ENCODE measurements at places on chromosomes 11 and 22.
A peak's percentile ranks its signal among the peaks of the same experiment; 100 is the strongest.

DNA sequence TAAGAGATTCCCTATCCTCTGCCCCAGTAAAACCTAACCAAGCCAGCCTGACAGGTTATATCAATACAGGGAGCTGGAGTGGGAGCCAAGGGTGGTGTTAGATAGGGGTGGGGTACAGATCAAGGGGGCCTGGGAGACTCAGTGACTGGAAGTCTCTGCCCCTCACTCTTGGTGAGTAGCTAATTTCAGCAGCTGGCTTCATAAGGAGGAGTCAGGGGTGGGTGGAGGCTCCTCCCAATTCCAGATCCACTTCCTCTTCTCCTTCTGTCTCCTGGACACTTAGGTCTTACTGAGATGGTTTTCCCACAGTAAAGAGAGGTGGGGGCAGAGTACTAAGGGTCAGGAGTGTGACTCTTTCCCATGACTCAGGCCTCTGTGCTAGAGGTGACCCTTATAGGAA, 1.1 kb upstream of the VSIG2 start:
- no peak for DNase-seq

DNA sequence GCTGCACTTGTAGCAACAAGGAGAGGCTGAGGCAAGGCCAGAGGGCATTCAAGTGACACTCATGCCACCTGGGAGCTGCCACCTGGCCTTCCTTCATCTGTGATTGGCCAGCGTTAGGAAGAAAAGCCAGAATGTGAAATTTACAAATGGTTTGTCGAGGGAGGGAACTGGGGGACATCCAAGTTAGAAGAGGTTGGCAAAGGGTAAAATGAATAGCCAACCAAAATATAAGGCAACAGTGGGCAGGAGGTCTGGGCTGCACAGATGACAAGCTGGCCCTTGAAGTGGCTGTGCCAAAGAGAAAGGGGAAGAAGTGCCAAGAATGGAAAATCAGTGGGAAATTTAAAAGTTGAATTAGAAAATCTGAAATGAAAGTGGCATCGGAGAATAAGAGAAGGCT, 221.4 kb downstream of the C11orf91 start:
- no peak for DNase-seq

- DNase-seq: no peak
These were observed 47.9 kb upstream of the DDI1 start for GRCh38 chr11:103988595-103988969.

- no peak for DNase-seq
These were observed 267.4 kb upstream of the ISX start for GRCh38 chr22:34798605-34799004.

DNA sequence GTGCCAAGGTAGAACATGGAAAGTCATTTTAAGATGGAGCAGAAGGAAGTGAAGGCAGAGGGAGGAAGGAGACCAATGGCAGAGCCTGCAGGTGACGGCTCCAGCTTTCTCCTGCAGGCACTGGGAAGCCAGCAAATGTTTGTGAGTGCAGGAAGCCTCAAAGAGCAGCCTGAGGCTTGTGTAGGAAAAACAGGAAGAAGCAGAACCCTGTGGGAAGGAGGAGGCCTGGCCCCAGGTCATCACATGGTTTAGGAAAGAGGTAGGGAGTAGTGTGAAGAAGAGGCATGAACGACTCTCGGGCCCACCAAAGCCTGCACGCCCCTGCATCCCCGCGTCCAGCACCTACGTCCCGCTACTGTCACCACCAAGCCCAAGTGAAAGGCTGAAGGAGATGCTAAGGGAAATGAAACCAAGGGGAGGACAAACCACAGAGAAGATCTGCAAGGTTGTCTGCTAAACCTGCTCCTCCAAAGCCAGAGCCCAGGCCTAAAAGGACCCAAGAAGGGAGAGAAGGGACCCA, 151.5 kb downstream of the CHST1 start:
- no peak for DNase-seq

DNA sequence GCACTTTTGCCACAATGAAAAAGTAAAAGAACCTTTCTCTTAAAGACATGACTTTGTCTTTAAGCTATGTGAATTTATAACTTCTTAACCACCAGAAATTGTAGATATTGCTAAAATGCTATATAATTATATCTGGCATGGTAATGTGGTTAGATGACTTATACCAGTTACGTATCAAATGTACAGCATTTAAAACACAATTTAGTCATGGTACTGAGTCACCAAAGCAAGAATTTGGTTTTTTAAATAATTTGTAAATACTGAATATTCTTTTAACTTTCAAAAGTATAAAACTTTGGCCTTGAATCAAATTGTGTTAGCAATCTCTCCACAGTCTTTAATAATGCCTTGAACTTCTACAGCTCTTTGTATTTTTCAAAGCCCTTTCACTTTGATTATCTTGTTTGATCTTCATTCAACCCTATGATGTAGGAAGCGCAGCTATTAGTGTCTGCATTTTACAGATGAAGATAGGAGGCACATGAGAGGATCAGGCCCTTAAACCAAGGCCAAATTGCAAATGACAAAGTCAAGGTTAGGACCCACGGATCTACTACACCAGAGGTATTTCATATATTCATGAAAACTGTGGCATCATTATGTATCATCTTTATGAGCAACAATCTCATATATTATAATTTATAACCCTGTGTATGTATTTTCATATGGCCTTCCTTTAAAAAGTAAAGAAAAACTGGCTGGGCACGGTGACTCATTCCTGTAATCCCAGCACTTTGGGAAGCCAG, 4.4 kb upstream of the SYTL2 start:
- DNase-seq: peak; percentile 34

DNA sequence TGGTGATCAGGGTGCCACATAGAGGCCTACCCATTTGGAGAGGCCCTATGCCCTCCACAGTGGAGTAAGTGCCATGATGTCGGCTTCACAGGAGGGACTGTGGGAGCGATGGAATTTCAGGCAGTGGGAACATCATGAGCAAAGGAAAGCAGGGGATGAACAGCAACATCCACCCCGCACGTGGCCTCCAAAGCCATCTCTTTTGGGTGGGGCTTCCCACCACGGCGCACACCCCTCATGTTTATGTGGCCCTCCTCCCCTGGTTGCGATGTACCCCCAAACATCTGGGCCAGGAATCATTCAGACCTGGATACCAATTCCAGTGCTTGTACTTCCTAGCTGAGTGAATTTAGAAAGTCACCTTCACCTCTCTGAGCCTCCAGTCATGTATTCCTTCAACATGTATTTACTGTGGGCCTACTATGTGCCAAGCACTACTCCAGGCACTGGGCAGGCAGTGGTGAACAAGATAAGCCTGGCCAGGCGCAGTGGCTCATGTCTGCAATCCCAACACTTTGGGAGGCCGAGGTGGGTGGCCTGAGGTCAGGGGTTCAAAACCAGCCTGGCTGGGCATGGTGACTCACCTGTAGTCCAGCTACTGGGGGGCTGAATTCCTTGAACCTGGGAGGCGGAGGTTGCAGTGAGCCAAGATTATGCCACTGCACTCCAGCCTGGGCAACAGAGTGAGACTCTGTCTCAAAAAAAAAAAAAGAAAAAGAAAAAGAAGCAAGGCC, 1.8 kb upstream of the MAFF start:
- no peak for DNase-seq

DNA sequence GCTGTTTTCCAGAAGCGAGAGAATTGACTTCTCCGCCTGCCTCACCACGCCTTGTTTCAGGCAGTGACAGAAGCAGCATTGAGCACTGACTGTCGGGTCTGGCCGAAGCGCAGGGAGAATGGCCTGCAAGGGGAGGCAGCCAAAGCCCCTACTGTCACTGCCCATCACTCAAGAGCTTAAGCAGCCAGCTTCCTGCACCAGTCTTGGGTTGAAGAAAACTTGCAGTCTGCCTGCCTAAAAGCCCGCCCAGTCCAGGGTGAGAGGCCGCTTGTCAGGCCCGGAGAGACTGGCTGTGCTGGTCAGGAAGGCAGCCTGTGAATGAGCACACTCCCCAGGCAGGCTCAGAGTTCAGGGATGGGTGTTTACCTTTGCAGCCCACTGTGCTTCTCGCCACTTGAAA, 108.3 kb downstream of the PKNOX2 start:
- no peak for DNase-seq

DNA sequence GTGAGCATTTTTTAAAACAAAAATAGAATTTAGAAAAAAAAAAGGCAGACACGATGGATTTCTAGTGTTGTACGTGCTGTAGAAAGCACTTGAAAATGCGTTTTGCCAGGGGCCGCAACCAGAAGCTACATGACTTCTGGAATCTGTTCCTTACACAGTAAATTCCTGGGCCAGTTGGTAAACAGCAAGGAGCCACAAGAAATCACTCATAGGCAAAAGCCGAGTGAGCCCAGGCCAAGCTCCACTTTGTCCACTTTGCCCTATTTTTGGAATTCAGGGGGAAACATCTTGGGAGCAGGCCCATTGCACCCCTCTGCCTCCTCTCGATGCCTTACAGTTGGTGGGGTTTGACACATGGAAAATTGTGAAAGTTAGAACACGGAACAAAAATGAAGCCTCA, 4.1 kb upstream of the CELSR1 start:
- DNase-seq: no peak

- no peak for DNase-seq
These were observed 4.7 kb upstream of the VSIG2 start for GRCh38 chr11:124756753-124757227.

- DNase-seq: no peak
These were observed 36.3 kb downstream of the AP2A2 start for GRCh38 chr11:961921-962320.

GRCh38 chr22:38236786-38237185, 35.0 kb downstream of the MAFF start:
- DNase-seq: no peak

GRCh38 chr22:46406349-46406748, 70.8 kb downstream of the TRMU start:
- no peak for DNase-seq

GRCh38 chr22:21682385-21683175, 16.8 kb downstream of the PPIL2 start:
- DNase-seq: no peak

GRCh38 chr22:50399751-50400331, 56.7 kb downstream of the PPP6R2 start:
- peak; percentile 29 for DNase-seq

DNA sequence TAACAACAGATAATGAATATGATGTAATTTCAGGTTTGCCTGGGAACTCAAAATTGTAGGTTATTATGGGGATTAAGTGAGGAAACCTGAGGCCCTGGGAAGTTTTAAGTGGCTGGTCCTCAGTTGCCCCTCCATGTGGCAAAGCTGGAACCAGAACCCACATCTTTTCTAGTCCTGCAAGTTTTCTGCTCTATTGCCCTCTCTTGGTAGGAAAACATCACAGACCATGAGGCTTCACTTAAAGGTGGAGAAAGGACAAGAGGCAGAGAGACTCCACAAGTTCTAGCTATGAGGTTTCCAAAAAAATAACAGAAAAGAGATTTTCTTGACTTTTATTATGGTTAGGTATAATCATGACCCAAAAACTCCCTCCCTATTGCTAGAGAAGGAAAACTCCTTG, 115.5 kb upstream of the DDI1 start:
- DNase-seq: no peak

DNA sequence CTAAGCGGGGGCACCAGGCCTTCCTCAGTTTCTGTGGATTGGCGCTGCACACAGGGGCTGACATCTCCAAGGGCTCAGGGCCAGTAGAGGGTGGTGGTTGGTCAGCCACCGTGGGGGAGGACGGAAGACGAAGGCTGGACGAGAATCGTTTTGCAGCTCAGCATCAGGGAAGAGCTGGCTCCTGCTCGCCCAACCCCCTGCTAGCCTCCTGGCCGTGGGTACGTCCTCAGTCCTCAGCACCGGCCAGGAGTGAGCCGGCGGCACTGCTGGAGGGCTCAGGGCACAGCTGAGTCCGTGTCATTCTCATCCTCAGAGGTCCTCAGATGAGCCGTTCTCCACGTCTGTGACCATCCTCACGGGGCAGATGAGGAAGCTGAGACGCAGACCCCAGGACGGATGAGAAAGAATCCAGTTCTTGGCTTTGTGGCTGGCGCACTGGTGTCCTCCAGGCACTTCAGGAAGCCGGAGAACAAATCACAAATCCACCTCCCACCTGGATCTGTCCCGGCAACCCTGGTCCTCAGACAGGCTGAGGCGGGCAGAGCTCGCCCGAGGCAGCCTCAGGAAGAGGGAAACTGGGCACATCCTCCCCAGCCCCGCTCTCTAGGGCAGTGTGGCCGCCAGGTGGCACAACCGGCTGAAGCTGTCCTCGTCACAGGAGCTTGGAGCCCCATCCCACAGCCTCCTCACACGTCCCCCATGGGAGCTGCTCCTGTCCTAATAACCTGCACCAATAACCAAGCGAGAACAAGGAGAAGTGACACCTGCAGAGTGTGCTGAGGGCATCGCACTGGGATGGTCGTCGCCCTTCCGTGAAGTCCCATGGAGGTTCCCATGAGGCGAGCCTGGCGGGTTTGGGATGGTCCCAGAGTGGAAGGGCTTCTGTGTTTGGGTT, 393.7 kb downstream of the BRD1 start:
- no peak for DNase-seq

DNA sequence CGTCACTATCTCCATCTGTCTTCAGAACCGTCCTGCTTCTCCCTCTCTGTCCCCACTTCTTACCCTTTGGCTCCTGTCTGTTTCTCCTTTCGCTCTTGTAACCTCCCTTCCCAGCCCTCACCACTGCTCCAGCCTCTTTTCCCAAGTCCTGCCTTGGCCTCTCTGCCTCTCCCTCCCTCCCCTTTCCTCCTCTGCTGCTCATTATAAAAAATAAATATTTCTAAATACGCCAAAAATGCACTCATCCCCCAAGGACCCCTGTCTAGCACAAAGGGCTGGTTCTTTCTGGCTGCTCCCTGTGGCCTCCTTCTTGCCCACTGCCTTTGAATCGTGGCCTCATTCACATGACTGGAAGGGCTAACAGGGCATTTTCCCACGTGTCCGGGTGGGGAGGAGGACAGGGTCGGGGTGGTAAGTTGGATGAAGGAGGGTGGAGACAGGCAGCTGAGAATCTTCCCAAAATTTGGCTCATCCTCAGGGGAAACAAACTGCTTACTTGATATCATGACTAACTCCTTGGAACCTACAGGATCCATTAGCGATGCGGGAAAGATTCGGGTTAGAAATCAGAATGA, 26.4 kb upstream of the OAF start:
- DNase-seq: no peak

- no peak for DNase-seq
These were observed 10.7 kb downstream of the PPFIA1 start for GRCh38 chr11:70281156-70281609.

Measured in HTR-8/SVneo (cell line).